ENCODE measurements at places on chromosomes 7 and 10. TPM values are rescaled to one million over a fixed set of nuclear protein-coding genes. Genes with fewer than 3 reads are reported as not detected.

Gene PRRT4
- 0.62 TPM for total RNA-seq

- H3K36me3 ChIP-seq, result peaks cover 16% of the 10 kb centered on the region
- no peaks in the 10 kb centered on the region for H3K27me3 ChIP-seq
- peaks cover 4% of the 10 kb centered on the region for H3K4me1 ChIP-seq
- H3K4me3 ChIP-seq, result no peak overlapping the region
Observed at GRCh38 chr7:151477867-151478266, 37.9 kb upstream of the CRYGN start.

GRCh38 chr7:47758546-47758945 is 176.6 kb upstream of the TNS3 start:
- no peaks in the 10 kb centered on the region for H3K36me3 ChIP-seq
- DNase-seq, result peak; percentile 46
- H3K4me1 ChIP-seq, result peaks cover 28% of the 10 kb centered on the region
- no peak overlapping the region for H3K4me3 ChIP-seq
- H3K27ac ChIP-seq, result peak overlapping the region; percentile 33

GRCh38 chr7:76037310-76037709 is 10.5 kb downstream of the STYXL1 start:
- H3K36me3 ChIP-seq, result no peaks in the 10 kb centered on the region
- peak; percentile 52 for DNase-seq
- no peak overlapping the region for H3K4me3 ChIP-seq
- H3K27ac ChIP-seq, result no peak overlapping the region
- no peaks in the 10 kb centered on the region for H3K27me3 ChIP-seq

- H3K36me3 ChIP-seq, result no peaks in the 10 kb centered on the region
- no peak overlapping the region for H3K27ac ChIP-seq
- no peaks in the 10 kb centered on the region for H3K4me1 ChIP-seq
- DNase-seq, result no peak
Observed at GRCh38 chr7:114369294-114369693, 45.3 kb upstream of the FOXP2 start.

- H3K27ac ChIP-seq, result no peak overlapping the region
- no peaks in the 10 kb centered on the region for H3K27me3 ChIP-seq
- no peaks in the 10 kb centered on the region for H3K36me3 ChIP-seq
- H3K4me1 ChIP-seq, result peaks cover 10% of the 10 kb centered on the region
Observed at GRCh38 chr7:22931011-22931410, 82.9 kb downstream of the HYCC1 start.

DNA sequence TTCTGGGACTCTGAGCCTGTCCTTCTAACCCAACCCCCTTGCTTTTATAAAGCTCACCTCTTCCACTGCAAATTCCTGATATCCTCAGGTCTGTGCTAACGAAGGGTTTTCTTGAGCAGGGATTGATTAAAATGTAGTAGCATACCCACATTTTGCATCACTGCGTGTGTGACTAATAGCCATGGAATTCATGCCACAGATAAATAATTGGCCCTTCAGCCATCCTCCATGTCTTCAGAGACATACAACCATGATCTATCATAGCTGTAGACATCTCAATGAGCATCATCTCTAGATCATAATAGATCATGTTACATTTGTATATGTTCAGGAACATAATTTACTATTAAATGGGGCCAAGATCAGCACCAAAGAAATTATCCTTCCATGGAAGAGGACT is 990.3 kb downstream of the KCNMA1 start:
- no peaks in the 10 kb centered on the region for H3K27me3 ChIP-seq
- no peaks in the 10 kb centered on the region for H3K36me3 ChIP-seq
- no peak overlapping the region for H3K4me3 ChIP-seq
- DNase-seq, result peak; percentile 60

DNA sequence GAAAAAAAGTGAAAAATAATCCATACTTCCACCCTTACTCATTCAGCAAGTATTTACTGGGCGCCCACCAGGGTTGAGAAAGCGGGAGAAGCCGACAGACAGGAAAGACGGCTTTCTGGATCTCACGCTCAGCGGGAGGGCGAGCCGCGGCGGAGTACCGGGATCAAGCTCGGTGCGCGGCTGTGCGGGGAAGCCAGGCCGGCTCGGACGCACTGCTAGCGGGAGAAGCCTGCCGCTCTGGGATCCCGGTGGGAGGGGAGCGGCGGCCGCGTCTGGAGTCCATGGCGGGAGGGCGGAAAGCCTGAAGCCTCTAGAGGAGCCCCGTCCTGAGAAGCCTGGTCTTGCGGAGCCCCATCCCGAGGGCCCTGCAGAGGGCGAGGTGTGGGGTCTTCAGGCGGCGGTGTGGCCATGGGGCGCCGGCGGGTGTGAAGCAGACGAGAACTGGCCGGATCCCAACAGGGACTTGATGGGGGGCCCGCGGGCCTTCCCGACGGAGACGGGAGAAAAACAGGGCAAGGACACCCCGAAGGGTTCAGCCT is 82.9 kb downstream of the VIPR2 start:
- no peaks in the 10 kb centered on the region for H3K36me3 ChIP-seq
- H3K27me3 ChIP-seq, result no peaks in the 10 kb centered on the region
- H3K4me3 ChIP-seq, result no peak overlapping the region
- H3K27ac ChIP-seq, result no peak overlapping the region

GRCh38 chr7:123622660-123623386 is 21.2 kb downstream of the ASB15 start:
- H3K27ac ChIP-seq, result no peak overlapping the region
- no peaks in the 10 kb centered on the region for H3K4me1 ChIP-seq
- H3K36me3 ChIP-seq, result no peaks in the 10 kb centered on the region
- DNase-seq, result no peak

DNA sequence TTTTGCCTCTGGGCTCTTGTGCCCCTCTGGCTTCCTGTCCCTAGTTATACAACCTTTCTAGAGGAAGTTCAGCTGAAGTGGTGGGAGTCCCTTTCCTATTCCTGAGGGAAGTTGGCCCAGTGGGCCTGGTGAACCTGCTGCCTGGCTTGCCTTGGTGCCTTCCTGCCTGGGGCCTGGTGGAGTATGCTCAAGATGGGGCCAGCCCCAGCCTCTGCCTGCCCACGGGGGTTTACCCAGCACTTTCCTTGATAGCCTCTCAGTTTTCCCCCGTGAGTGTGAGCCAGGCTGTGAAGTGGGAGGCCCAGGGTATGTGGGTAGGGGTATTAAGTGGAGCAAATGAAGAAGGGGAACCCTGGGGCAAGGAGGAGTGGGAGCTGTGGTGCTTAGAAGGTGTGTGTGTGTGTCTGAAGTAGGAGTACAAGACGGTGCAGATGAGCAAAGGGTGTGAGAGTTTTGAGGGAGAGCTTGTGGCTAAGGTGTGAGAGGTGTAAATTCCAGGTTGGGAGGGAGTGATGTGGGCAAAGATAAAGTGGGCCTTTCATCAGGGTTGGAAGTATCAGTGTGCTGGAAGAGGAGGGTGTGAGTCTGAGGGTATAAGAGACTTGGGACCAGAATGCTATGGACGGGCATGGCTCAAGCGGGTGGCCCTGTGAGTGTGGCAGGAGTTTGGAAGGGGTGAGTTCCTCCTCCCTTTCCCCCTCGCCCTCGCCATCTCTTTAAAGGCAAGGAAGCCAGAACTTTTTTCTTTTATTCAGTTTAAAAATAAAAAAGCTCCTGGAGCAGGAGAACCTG is 10.9 kb upstream of the PAX2 start:
- H3K27ac ChIP-seq, result no peak overlapping the region
- no peak overlapping the region for H3K4me3 ChIP-seq
- peaks cover 8% of the 10 kb centered on the region for H3K4me1 ChIP-seq
- no peak for DNase-seq
- H3K36me3 ChIP-seq, result no peaks in the 10 kb centered on the region
- H3K27me3 ChIP-seq, result peaks cover 93% of the 10 kb centered on the region

DNA sequence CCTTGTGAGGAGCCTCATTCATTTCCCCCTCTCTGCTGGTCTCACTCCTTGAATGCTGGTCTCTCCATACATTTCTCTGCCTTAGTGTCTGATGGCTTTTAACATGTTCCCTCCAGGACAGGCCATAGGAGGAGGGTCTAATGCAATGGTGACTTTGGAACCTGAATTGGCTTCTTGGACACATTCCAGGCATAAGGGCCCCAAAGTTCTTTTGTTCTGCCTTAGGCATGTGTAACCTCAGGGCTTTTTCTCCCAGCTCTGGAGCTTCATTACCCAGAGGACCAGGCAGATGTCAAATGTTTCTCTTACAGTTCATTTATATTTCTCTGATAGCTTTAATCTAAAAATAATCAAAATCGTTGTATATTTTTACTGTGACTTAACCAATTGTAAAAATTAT is 162.6 kb downstream of the SDK1 start:
- no peak overlapping the region for H3K4me3 ChIP-seq
- H3K27ac ChIP-seq, result no peak overlapping the region
- H3K27me3 ChIP-seq, result no peaks in the 10 kb centered on the region
- H3K36me3 ChIP-seq, result no peaks in the 10 kb centered on the region

- H3K27me3 ChIP-seq, result no peaks in the 10 kb centered on the region
- DNase-seq, result no peak
- H3K36me3 ChIP-seq, result no peaks in the 10 kb centered on the region
Observed at GRCh38 chr7:105829681-105830322, 46.6 kb downstream of the ATXN7L1 start.

GRCh38 chr10:115992236-115992986 is 280.6 kb downstream of the GFRA1 start:
- no peak for DNase-seq
- H3K36me3 ChIP-seq, result no peaks in the 10 kb centered on the region
- H3K27me3 ChIP-seq, result no peaks in the 10 kb centered on the region
- no peak overlapping the region for H3K4me3 ChIP-seq
- no peaks in the 10 kb centered on the region for H3K4me1 ChIP-seq
